ENCODE measurements at places on chromosomes 16 and 17.

DNA sequence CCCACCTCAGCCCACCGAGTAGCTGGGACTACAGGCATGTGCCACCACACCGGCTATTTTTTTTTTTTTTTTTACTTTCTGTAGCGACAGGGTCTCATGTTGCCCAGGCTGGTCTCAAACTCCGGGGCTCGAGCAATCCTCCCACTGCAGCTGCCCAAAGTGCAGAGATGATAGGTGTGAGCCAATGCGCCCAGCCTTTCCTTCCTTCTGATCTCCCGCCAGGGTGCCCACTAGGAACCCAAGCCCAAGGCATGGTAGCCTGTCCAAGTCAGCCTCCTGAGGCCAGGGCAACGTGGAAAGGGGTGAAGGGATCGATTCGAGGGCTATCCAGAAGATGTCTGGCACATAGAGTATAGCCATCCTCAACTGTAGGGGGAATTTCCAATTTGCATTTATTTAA lies 9.6 kb upstream of the CREBBP start:
- no peak for DNase-seq

- peak; percentile 31 for DNase-seq
Observed at GRCh38 chr16:23348579-23349469, 46.7 kb downstream of the SCNN1B start.

GRCh38 chr17:12790249-12791106 lies 1.2 kb downstream of the ARHGAP44 start:
- DNase-seq = peak; percentile 1

DNA sequence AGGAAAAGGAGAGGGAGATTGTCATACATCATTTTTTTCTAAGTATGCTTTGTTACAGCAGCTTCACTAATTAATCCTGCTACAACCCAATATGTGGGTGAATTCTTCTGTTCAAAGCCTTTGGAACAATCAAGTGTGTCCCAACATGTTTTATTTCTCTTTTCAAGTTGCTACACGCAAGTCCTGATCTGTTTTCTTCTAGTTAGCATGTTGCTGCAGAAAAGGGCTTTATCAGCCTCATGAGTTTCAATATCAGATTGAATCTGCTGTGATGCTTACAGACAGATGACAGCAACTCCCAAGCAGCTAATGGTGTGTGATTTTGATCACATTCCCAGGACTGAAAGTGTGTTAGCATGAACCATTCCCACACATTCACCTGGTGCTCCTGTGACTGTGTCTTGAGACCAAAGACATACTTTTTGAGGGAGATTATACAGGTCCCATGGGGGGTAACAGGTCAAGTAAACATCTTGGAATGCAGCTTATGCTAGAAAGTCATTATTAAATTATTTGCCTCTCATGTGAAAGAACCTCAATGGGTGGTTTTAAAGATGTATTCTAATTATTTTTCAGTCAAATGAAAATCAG lies 96.9 kb upstream of the KCNJ16 start:
- no peak for DNase-seq

DNA sequence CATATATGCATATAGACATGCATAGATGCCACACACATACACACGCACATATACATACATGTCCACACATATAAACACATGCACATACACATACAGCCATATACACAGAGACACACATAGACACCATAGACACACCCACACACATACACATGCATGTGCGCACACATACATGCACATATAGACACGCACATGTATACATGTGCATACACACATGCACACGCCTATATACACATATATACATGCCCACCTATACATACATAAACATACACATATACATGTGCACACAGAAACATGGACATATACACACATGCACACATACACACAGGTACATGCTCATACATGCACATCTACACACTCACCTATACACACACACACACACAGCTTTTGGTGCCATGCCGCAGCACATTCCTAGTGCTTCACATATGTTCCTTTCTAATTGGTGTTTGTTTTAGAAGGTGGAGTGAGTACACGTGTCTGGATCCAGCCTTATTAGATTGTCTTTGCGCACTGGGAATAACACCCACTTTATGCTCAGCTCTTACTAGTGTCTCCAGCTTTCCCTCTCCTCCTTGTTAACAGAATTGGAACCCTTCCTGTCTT lies 198.0 kb downstream of the RPTOR start:
- DNase-seq = no peak

GRCh38 chr16:49351096-49351487 lies 22.5 kb upstream of the C16orf78 start:
- peak; percentile 11 for DNase-seq

Measured in hematopoietic multipotent progenitor cell treated with erythropoietin and hydrocortisone succinate and interleukin-3 and kit ligand, for 4 days (in vitro differentiated cells).